ENCODE measurements at places on chromosomes 16 and 17. TPM values are rescaled to one million over a fixed set of nuclear protein-coding genes. Genes with fewer than 3 reads are reported as not detected.

GRCh38 chr17:57668332-57668731 lies 76.8 kb downstream of the CCDC182 start:
- DNase-seq = no peak

- no peak for DNase-seq
These were observed 6.3 kb upstream of the PSMD7 start for GRCh38 chr16:74290356-74290755.

Gene TBC1D3B
- 13.8 TPM for total RNA-seq

Gene TOX3
- not detected for total RNA-seq

DNA sequence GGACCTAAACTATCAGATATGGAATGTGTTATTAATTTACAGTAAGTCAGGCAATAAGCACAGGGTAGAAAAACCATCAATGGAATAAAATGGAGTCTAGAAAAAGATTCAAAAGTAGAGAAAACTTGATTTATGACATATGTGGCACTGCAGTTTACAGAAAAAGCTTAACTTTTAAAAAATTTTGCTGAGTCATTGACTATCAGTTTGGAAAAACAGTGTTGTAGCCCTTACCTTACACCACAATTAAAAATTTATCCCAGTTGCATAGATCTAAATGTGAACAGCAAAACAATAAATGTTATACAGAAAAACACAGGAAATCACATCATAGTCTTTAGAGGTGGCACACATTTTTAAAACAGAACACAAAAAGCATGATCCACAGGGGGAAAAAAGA lies 108.5 kb downstream of the USP22 start:
- DNase-seq = no peak

Gene TTLL6
- total RNA-seq = not detected

Gene ZDHHC7
- total RNA-seq = 85.1 TPM

Gene CIITA
- total RNA-seq = 1.2 TPM

Data from PC-9 (cell line).